ENCODE measurements at places on chromosomes 5 and 9. TPM values are rescaled to one million over a fixed set of nuclear protein-coding genes. Genes with fewer than 3 reads are reported as not detected.

DNA sequence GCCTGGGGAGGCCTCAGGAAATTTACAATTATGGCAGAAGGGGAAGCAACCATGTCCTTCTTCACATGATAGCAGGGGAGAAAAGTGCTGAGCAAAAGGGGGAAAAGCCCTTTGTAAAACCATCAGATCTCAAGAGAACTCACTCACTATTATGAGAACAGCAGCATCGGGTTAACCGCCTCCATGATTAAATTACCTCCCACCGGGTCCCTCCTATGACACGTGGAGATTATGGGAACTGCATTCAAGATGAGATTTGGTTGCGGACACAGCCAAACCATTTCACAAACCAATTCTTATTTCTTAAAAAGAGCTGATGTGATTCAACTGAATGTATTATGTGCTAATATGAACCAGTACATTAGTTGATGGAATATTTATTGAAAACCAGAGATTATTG lies 63.9 kb downstream of the PARP8 start:
- H3K27me3 ChIP-seq: no peaks in the 10 kb centered on the region
- H3K27ac ChIP-seq: no peak overlapping the region
- no peak for DNase-seq

BASP1 gene
- total RNA-seq: 217 TPM

DNA sequence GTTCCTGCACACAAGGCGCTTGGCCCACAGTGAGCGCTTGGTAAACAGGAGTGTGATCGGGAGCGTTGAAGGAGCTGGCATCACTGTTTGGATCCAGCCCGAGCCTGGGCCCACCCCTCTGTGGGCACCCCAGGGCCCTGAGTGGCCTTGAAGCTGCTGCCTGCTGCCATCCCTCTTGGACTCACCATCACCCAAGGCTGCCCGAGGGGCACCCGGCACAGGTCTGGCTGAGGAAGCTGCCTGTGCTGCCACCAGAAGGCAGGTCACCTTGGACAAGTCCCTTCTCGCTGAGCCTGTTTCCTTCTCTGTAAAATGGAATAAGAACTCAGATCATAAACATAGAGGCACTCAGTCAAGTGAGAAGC lies 53.6 kb downstream of the LRSAM1 start:
- H3K36me3 ChIP-seq: no peaks in the 10 kb centered on the region
- H3K27me3 ChIP-seq: no peaks in the 10 kb centered on the region
- H3K27ac ChIP-seq: no peak overlapping the region

DNA sequence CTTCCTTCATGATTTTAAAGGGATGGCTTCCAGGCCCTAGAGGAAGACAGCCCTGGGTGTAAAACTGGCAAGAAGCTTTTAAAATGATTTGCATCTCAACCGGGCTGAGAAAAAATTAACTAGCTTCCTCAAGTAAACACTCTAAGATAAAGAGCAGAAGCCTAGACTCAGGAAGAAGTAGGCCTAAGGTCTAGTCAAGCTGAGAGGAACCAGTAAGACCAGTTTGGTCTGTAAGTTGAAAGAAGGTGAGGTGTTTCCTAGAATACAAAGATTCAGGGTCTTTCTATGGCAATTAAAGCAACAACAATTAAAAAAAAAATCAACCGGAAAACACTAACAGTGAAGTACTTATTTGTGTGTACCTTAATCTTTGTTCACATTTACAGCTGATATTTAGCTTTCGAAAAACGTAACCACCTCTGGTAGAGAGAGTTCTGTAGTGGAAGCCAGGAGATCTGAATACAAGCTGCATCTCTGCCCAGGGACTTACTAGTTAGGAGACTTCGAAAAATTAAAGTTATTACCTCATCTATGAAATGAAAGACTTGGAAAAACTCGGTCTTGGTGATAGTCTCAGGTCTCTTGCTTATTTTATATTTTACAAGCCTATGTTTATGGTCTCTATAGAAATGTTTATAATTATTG lies 75.7 kb downstream of the TUSC1 start:
- no peak overlapping the region for H3K4me3 ChIP-seq
- no peak for DNase-seq
- no peaks in the 10 kb centered on the region for H3K27me3 ChIP-seq
- H3K4me1 ChIP-seq: no peaks in the 10 kb centered on the region

GRCh38 chr5:168047669-168048111 lies 243.8 kb upstream of the WWC1 start:
- peaks cover 5% of the 10 kb centered on the region for H3K27me3 ChIP-seq
- no peaks in the 10 kb centered on the region for H3K4me1 ChIP-seq

- no peak overlapping the region for H3K4me3 ChIP-seq
- no peak overlapping the region for H3K27ac ChIP-seq
- H3K27me3 ChIP-seq: no peaks in the 10 kb centered on the region
- no peaks in the 10 kb centered on the region for H3K36me3 ChIP-seq
- no peaks in the 10 kb centered on the region for H3K4me1 ChIP-seq
Measured at GRCh38 chr9:103804077-103804735, 289.9 kb upstream of the SMC2 start.

GPR21 gene
- total RNA-seq: not detected

CTNND2 gene
- total RNA-seq: 1.0 TPM

ADAMTS12 gene
- 0.15 TPM for total RNA-seq

GRCh38 chr9:108278341-108278740 lies 577.4 kb downstream of the ACTL7B start:
- no peak overlapping the region for H3K27ac ChIP-seq
- no peaks in the 10 kb centered on the region for H3K27me3 ChIP-seq
- no peak overlapping the region for H3K4me3 ChIP-seq
- H3K36me3 ChIP-seq: no peaks in the 10 kb centered on the region
- no peaks in the 10 kb centered on the region for H3K4me1 ChIP-seq

DNA sequence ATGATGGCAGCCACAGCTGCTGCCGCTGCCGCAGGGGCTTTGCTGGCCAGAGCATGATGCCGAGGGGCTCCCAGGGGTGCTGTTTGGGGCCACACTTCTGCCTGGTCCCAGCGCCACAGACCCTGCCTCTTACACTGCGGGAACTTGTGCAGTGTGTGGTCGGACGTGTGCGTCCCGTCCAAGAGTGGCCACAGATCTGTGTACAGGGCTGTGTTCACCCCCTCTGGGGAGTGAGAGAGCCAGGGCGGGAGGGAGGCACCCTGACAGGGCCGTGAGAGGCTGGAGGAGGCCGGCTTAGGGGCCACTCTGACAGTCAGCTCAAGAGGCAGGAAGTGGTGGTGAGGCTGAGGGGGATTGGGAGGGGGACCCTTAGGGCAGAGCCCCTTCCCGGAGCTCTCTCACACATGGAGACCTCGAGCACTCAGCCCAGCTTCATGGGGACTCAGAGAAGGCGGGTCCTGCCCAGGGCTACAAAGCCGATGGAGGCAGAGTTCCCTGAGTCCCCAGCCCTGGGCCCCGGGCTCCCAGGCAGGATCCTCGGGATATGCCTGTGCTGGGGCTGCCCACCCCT lies 13.1 kb upstream of the CARD19 start:
- H3K27ac ChIP-seq: no peak overlapping the region
- no peaks in the 10 kb centered on the region for H3K27me3 ChIP-seq
- no peaks in the 10 kb centered on the region for H3K36me3 ChIP-seq
- no peaks in the 10 kb centered on the region for H3K4me1 ChIP-seq
- no peak overlapping the region for H3K4me3 ChIP-seq

DNA sequence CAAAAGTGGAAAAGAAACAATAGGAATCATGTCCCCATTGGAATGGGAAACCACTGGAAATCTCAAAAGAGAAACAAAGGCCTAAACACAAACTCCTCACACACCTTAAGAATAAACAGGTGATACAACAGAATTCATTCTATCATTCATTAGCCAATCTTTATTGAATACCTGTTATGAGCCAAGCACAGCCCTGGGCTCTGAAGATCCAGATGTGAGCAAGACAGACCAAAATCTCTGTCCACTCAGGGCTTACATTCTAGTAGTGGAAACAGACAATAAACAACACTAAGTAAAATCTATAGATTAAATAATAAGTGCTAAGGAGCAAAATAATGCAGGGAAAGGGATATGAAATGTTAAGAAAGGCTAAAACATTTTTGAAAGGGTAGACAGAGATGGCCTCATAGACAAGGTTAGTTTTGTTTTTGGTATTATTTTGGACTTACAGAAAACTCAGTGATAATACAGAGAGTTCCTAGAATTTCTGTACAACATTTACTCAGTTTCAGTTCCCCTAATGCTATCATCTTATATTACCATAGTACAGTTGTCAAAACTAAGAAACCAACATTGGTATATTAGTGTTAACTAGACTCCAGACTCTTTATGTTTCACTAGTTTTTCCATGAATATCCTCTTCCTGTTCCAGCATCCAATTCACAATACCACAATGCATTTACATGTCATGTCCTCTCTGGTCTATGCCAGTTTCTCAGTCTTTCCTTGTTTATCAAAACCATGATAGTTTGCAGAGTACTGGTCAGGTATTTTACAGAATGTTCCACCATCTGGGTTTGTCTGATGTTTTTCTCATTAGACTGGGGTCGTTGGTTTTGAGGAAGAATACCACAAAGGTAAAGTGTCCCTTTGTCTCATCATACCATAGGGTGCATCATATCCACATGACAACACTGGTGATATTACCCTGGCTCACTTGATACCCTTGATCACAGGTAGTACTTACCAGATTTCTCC lies 103.7 kb downstream of the SIL1 start:
- DNase-seq: no peak
- no peaks in the 10 kb centered on the region for H3K4me1 ChIP-seq
- H3K4me3 ChIP-seq: no peak overlapping the region
- H3K27me3 ChIP-seq: no peaks in the 10 kb centered on the region
- no peaks in the 10 kb centered on the region for H3K36me3 ChIP-seq

GRCh38 chr9:128526720-128527119 lies 22.2 kb downstream of the GLE1 start:
- no peak for DNase-seq
- H3K4me1 ChIP-seq: no peaks in the 10 kb centered on the region
- H3K27me3 ChIP-seq: no peaks in the 10 kb centered on the region
- no peak overlapping the region for H3K4me3 ChIP-seq
- no peak overlapping the region for H3K27ac ChIP-seq

Measured in Panc1 (cell line).